ENCODE measurements at places on chromosomes 7 and 10.

DNA sequence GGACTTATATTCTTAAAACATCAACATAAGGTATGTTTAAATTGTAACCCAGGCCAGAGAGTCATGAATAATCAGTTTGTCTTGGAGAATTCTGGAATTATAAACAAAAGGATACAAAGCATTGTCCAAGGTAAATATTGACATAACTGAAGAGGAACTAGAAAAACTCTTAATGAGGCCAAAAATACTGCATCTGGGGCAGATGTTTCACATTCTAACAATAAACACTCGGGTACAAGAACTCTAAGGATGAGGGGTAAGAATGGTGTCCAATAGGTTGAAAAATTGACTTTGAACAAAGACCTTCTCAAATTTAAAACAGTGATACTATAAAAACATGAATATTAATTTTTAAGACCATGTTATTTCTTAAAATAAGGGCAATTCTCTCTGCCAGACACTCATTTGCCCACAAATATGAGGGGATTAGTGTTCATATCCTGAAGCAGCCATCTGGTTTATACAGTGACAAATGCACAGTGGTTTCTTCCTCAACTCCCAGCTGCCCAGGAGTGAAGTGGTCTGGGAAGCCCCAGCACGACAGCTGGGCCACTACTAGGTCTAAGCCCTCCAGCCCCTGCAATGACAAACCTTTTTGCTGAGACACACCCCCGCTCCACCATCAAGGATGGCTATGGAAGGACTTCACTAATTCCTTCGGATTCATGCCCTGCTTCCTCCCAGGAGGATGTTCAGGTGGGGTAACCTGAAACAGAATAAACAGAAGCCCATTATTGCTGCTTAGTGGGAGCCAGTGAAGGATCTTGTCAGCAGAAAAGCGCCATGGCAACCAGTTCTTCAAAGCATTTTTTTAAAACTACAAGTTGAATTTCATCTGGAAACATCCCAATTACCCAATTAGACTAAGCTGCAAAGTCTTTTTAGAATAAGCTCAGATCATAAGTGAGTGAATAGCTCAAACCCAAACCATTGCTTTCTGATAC, 107.5 kb upstream of the ARID5B start:
- no peak for DNase-seq

DNA sequence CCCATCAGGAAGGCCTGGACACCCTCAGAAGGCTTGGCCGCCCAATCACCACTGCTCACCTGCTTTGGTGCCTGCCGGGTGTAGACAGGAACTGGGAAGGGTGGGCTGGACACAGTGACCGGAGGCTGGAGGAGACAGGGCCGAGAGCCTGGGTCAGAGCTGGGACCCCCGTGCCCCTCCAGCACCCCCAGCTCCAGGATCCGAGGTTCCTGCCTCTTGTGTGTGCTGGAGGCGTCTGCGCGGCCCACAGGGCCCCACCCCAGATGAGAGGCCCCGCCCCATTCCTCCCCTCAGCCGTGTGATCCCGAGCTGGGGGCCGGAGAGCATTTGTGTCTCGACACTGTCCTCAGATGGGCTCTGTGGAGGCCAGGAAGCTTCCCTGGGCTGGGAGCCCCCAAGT, 9.4 kb downstream of the ADAM8 start:
- DNase-seq = no peak

DNA sequence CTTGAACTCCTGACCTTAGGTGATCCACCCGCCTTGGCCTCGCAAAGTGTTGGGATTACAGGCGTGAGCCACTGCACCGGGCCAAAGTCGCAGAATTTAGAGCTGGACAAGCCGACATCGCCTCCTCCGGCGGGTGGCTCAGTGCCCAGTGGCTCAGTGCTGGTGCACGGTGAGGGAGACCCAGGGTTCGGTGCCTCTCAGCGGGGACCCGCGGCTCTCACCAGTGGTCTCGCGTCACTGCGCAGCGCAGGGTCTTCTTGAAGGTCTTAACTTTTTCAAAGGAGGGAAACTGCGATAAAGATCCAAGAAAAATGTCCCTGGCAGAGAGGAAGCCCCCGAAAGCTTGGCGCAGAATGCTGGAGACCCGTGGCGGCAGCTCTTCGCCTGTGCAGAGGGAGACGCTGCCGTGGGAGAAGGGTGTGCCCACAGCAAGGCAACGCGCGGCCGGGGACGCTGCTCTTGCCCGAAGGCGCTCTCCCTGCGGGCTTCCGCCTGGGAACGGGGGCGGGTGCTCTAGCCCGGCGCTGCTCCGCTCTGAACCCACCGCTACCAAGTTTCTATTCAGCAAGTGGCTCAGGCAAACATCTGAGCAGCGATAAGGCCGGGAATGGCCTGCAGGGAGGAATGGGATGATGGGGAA, 324.3 kb downstream of the DNAJB6 start:
- DNase-seq = no peak

DNA sequence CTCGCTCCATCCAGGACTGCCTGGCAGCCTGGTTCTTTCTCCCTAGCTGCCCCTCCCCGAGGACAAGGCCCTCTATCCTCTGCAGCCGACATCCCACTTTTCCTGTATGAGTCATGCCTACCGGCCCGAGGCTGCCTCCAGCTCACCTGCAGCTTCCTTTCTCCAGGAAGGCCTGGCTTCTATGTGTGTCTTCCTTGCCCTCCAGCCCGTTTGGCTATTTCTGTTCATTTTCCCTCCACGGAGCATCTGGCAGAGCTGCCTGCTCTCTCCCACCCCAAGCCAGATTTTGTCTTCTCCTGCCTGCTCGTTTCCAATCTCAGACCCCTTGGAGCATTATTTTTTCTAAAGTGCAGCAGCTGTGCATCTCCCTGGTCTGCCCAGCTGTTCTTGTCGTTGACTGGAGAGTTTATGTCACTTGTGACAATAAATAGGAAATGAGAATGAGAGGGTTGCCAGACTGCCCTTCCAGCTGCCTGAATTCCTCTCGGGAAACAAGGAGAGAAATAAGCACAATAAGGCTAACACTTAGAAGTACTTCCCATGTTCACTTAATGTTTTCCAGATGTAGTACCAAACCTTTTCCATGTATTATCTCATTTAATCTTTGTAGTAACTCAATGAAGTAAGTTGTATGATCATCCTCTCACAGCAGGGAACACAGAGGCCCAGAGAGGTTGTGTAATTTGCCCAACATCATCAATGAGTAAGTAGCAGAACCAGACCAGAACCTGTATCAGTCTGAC, 19.7 kb downstream of the UBTD1 start:
- DNase-seq = no peak

DNA sequence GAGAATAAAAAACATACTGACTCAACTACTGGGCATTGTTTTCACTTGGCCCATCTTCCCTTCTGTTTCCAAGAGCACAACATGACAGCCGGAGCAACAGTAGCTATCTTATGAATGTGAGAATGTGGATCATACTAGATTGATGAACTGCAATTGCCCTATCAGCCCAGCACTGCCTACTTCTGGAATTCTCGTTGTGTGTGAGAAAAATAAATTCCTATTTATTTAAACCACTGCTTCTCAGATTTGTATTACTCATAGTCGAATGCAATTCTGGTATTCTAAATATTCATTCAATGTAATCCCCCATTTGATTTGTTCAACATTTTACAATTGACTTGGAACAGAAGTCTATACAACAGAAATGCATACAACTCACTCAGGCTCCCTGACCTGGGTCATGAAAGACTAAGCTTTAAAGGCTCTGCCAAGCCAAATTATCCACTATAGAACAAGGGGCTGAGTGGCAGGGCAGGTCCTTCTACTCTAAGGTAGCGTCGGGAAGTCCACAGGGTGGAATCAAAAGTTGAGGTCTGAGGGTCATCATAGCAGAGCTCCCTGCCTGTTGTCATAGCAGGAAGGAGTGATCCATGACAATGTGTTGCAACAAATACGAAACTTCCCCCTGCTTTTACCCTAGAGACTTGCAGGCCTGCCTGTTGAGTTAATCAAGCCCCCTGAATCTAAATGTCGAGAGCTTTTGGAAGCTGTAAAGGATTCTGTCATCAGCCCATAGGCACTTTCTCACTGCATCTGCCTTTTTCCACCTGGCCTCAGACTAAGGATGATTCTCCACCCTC, 12.4 kb upstream of the JAZF1 start:
- DNase-seq = no peak

GRCh38 chr7:83040484-83040883, 122.2 kb downstream of the PCLO start:
- DNase-seq = no peak

- DNase-seq = no peak
These were observed 83.2 kb downstream of the AHCYL2 start for GRCh38 chr7:129308047-129308446.

DNA sequence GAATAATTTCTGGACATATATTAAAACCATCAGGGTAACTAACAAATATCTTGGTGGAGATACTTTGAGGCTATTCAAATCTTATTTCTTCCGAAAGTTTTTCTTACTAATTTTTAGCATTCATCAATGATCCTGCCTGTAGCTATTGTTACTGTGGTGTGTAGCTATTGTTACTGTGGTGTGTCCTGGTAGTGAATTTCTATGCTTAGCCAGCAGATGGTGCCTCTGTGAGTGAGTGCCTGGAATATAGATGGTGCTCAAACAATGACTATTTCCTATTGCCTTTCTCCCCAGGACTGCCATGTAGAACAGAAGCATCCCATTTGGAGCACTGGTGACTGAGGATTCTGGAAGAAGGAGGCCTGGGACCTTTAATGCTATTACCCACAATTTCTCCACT, 245.7 kb downstream of the CCSER2 start:
- DNase-seq = no peak

- no peak for DNase-seq
These were observed 414.2 kb upstream of the SEMA3C start for GRCh38 chr7:81333004-81333403.

DNA sequence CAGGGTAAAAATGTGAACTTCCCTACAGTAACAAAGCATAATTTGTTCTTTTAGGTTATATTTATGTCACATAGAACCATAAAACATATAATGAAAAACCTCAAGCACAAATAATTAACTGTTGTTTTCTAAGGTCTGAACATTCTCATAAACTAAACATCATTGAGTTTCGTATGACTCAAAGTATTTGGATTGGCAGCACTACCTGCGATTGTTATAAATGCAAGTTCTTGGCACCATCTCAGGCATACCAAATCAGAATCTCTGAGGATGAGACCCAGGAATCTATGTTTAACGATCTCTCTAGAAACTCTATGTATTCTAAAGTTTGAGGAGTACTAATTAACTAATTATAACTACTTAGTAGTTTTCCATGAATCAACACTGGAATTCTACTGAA, 22.5 kb downstream of the ORC5 start:
- DNase-seq = no peak

GRCh38 chr10:11874568-11875493, 51.7 kb downstream of the PROSER2 start:
- peak; percentile 69 for DNase-seq

GRCh38 chr7:63025815-63026214, 972.8 kb upstream of the ZNF722 start:
- no peak for DNase-seq

GRCh38 chr7:155489158-155489840, 31.4 kb downstream of the EN2 start:
- no peak for DNase-seq

DNA sequence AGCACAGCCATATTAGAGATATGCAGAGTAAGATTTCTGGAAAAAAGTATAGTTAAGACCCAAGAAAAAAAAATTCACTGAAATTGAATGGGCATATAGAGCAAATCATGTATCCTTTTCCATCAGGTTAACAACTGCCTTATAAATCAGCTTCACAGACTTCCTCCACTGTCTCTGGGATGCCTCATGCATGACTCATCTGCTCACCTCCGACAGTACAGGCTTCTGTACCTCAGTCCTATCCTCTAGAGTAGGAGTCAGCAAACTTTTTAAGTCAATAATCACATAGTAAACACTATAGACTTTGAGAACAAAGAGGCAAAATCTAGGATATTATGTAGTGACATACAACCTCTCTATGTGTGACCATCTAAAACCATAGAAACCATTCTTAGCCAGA, 211.6 kb upstream of the SP8 start:
- no peak for DNase-seq

DNA sequence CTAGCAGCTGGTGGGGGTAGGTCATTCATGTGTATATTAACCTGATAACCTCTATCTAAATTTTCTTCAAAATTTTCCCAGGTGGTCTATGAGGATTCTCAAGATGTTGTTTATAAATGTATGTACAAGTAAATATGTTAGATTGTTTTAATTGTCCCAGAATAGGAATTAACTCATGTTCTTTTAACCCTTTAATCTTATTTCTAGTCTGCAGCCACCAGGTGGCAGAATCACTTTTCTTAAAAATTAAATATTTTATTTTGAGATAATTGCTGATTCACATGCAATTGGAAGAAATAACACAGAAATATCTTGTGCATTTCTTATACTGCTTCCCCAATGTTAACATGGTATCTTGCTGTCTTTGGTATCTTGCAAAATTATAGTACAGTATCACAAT, 589.5 kb downstream of the ARL4A start:
- no peak for DNase-seq

DNA sequence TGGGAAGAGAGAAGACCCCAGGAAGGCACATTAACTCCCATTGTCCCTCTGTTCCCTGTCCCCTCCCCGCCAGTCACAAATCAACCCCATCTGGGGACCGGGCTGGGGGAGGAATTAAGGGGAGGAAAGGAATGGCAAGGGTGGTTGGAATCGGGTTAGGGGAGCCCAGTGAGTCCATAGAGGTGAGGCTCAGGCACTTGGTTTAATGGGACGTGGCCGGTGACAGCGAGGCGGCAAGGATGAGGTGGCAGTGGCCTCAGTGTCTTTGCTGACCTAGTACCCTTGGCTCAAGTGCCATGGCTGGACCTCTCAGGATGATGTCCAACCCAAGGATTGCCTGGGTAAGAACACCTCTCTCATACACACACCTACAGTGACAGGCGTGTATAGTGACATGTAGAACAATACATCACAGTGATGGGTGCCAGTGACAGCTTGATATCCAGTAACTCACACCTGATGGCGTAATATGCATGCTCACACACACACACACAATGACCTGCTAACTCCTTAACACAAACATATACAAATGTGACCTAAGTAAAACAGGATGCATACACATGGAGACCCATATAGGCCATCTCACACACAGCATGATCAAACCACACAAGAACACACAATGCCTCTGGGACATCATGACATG, 12.3 kb downstream of the KCNIP2 start:
- DNase-seq = no peak

GRCh38 chr10:113780681-113781250, 29.3 kb downstream of the PLEKHS1 start:
- no peak for DNase-seq

GRCh38 chr10:15879663-15880062, 19.4 kb upstream of the MINDY3 start:
- no peak for DNase-seq
